ENCODE measurements at places on chromosomes 6 and 20.

DNA sequence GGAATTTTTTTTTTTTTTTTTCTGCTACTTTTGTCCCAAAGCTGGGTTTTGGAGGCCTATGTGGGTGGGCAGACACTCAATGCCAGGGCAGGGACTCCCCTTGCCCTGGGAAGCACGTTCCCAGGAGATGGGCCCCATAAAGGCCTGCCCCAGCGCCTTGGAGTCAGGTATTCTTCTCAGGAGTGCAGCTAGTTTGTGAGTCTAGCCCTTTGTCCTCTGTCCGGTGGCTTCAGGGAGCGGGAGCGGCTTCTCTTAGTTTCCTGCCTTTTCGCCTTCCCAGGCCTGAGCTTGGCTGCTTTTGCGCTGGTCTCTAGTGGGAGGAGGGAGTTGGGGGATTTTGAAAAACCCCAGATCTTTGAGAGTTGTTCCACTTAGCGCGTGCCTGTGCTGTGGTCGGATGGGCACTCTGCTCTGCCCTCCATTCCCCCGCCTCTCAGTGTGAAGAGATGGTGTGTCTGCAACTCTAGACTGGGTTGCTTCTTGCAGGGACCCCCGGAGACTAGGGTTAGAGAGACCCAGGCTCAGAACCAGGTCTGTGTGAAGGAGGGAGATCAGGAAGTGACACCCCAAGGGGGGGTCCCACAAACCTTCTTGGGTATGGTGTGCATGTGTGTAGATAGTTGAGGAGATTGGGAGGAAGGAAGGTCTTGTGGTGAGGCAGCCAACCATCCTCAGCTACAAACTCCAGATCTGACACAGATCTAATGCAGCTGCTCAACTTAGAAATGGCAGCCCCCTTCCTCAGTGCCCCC, 1.3 kb downstream of the PLCG1 start:
- DNase-seq = no peak

GRCh38 chr6:169556758-169557548, 144.9 kb downstream of the WDR27 start:
- no peak for DNase-seq

DNA sequence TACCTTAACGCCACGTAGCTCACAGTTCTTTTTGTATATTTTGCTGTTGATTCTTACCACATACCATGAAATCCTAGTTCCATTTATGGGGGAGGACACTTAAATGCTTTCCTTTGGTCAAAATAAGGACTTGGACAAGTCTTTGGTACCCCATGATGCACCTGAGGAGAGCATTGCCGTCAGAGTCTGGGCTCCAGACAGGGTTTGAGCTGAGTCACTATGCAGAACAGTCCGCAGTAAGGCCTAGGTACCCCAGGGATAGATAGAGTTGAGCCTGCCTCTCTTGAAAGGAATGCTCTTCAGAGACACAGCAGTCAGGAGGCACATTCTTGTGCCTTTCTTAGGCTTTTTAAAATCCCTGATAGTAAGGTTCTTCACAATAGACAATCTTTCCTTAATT, 6.0 kb downstream of the PARD6B start:
- DNase-seq = no peak

- DNase-seq = no peak
Observed at GRCh38 chr6:14309516-14309915, 191.9 kb downstream of the CD83 start.

DNA sequence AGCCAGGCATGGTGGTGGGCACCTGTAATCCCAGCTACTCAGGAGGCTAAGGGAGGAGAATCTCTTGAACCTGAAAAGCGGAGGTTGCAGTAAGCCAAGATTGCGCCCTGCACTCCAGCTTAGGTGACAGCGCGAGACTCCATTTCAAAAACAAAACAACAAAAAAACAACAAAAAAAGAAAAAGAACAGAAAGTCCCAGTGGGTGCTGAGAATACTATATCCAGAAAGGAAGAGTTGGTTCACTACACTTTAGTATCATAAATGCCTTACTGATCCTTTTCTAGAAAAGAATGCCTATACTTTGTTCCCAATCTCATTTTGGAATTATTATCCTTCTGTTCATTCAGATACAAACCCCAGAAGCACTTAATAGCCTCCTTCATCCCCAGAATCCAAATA, 20.9 kb upstream of the ADGRG6 start:
- DNase-seq = no peak

DNA sequence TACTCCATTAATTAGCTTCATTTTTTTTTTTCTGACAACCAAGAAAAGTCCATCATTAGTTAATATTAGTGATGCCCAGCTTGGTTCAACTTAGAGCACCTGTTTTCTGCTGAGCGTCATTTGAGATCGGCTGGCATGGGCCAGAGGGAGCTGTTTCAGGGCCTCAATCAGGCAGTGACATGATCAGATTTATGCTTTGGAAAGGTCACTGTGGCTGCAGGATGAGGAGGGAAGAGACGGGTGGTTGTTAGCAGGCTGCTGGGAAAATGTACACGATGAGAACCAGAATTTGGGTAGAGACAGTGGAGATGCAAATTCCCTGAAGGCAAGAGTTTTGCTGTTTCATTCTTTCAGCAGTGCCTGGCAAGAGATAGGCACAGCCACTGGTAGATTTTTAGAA, 4.4 kb upstream of the STX16 start:
- no peak for DNase-seq
